NCI-H1930 (cell line): ENCODE measurements at places on chromosomes 6 and 20.

- peak; percentile 12 for DNase-seq
Measured at GRCh38 chr6:17096652-17097051, 5.2 kb upstream of the STMND1 start.

GRCh38 chr20:20448881-20449280, 81.0 kb downstream of the INSM1 start:
- DNase-seq: peak; percentile 90

DNA sequence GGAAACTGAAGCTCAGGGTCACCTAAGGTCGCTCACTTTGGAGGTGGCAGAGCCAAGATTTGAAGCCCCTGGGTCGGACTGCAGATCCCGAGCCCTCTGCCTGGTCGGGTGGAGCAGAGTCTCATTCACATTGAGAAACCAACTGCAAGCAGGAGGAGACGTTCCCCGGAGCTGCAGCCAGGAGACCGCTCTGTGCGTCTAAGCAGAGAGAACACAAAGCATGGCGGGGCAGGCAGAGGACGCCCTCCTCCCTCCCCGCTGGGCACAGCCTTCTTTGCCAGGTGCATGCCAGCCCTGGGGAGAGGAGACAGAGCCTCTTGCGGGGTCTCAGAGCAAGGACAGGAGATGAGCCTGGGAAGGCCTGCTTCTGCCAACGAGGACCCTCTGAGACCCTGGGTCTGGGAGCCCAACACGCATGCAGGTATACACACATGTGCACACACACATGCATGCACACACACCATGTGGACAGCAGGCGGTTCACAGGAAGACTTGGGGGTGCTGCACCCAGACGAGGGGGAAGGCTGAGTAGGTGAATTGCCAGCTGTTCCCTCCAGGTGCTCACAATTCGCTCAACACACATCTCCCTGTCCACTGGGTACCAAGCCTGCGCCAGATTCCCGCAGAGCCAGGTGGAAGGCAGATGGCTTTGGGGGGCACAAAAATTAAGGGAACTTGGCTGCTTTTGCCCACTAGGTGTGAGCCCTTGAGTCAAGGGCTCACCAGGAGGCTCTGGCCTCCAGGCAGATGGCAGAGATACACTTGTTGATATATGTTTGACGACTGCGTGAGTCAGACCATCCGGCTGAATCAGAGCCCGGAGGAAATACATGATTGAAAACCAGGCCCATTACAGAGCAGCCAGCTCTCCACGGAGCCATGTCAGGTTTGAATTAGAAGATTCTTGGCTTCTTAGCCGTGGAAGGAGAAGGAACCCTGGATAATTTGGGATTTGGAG, 5.5 kb upstream of the NTSR1 start:
- no peak for DNase-seq

DNA sequence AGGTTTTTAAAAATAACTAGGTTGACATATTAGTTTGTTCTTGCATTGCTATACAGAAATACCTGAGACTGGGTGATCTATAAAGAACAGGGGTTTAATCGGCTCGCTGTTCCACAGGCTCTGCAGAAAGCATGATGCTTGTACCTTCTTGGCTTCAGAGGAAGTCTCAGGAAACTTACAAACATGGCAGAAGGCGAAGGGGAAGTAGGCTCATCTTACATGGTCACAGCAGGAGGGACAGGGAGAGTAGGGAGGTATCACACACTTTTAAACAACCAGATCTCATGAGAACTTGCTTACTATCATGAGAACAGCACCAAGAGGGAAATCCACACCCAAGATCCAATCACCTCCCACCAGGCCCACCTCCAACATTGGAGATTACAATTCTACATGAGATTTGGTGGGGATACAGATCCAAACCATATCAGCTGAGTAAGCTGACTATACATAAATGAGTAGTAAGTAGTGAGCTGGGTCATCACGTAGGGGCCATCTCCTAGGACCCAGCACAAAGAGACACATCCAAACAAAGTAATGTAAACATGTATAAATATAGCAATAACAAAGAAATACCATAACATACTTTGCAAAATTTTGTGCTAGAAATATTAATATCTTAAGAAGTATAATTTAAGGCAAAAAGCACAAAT, 31.4 kb upstream of the SIRPG start:
- no peak for DNase-seq

DNA sequence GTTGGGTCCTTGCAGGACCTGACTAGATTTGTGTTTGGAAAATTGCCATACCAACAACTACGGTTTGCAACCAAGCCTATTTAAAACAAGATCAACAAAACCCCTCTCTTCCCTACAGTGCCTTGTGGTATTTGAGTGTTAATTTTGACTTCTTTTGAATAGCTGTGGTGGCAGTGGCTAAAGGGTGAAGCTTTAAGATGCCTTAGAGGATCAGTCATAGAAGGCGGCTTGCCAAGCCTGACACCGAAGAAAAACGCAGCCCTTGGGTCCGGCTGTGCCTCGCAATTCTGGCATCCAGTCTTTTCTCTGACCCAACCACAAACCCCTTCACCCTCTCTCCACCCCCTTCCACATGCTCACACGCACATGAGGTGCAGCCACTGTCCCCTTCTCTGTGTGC, 32.6 kb downstream of the BMP6 start:
- DNase-seq: no peak

- no peak for DNase-seq
Measured at GRCh38 chr20:2816030-2816582, at the start of gene TMEM239. Gene TMEM239, plus strand, starts transcription at chr20:2816364. Its CDS starts 191 bp downstream, at chr20:2816555.

DNA sequence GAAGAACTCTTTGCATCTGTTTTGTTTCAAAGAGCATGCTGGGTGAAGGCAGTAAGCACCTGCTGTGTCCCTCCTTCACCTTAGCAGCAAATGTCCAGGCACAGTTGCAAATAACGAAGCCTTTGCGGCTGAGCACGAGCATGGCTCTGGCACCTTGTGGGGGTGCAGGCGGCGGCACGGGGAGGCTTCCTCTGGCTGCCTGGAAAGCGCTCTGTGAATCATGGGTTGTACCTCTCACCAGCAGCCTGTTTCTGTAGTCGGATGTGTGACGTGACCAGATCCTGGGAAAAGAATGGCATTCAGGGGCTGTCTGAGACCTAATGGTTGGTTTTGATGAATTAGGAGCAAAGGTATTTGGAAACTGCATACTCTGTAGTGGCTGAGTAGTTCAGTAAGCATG, 144.8 kb downstream of the DTNBP1 start:
- no peak for DNase-seq

DNA sequence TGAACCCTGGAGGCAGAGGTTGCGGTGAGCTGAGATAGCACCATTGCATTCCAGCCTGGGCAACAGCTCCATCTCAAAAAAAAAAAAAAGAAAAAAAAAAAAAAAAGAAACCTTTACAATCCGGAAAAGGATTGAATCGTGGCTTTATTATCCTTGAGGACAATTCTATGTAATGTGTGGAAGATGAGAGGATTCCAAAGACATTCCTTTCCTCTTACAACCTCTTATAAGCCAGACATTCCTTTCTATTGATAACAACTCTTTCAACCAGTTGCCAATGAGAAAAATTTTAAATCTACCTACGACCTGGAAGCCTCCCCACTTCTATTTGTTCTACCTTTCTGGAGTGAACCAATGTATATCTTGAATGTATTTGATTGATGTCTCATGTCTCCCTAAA, 91.2 kb upstream of the EEF1E1 start:
- no peak for DNase-seq

DNA sequence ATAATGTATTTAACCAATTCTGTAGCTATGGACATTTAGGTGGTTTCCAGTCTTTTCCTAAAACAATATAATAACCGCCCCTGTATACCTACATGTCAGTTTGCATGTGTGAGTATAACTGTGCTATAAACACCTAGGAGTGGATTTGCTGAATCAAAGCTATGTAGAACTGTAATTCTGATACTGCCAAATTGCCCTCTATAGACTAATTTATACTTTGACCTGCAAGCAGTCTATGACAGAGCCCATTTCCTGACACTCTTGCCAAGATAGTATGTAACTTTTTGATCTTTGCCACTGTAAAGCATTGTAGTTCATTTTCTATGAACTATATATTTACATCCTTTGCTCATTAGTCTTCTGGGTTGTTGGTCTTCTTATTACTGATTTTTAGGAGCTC, 19.5 kb downstream of the FERMT1 start:
- no peak for DNase-seq

GRCh38 chr20:19913927-19914614, 103.1 kb upstream of the NAA20 start:
- DNase-seq: no peak

DNA sequence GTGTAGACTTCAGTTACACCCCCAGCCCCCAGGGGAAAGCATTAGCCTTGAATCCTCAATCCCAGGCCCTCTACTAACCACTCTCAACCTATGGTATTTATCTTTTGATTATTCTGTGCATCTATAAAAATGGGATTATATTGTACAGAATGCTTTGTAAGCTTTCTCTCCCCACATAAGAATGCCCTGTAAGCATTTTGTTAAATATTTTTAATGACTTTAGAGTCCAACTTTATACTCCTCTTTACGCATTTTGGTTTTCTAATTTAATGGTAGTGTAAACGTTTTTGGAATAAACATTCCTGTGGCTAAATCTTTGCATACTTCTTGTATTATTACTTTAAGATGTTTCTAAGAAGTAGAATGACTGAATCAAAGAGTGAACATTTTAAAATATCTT, 35.4 kb downstream of the FBXO9 start:
- no peak for DNase-seq

DNA sequence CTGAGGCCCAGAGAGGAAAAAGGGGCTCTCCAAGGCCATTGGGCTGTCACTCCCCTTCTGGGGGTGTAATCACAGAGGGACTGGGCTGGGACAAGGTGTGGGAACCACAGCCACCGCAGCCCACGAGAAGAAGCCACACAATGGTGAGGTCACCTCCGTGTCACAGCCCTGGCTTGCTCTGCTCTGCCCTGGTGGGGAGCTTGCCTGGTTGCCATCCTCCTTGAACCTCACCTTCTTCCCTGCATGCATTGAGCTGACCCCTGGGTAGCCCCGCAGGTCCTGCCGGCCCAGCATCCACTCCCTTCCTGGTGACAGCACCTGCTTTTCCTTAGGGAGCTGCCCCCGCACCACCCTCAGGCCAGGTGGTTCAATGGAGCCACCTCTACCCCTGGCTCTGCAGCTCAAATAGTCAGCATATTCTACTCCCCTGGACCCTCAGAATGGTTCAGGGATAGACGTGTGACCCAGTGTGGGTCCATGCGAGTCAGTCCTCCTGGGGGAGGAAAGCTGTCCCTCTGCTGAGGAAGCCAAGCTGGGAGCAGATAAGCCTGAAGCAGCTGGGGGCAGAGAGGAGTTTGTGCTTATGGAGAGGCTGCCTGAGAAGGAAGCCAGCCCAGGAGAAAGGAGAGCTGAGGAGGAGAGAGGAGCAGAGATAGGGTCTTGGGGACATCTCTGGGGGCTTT, 21.3 kb downstream of the RBM38 start:
- DNase-seq: no peak

- DNase-seq: no peak
Measured at GRCh38 chr6:138666636-138667035, 106.9 kb upstream of the CCDC28A start.

GRCh38 chr20:64109831-64110391, 2.5 kb upstream of the NPBWR2 start:
- DNase-seq: no peak

- DNase-seq: no peak
Measured at GRCh38 chr6:158709809-158710208, 60.0 kb downstream of the SYTL3 start.

- DNase-seq: no peak
Measured at GRCh38 chr20:13756551-13756950, 28.2 kb downstream of the ESF1 start.

DNA sequence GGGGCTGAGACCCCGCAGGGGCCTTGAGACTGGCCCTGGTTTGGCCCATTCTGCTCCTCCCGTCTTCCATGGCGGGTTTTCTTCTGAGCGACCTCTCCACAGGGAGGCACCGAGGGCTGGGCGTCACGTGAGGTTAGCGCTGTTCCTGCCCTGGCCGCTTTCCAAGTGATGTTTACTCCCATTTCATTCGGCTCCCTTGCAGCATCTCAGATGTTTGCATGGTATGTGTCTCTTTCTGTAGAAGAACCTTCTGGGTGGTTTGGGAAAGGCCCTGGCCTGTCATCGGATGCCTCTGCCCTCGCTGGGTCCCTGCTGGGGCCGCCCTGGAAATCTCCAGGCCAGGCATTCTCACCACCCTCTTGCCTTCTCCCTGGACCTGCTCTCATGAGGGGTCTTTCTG, 17.3 kb downstream of the RAMACL start:
- DNase-seq: no peak

DNA sequence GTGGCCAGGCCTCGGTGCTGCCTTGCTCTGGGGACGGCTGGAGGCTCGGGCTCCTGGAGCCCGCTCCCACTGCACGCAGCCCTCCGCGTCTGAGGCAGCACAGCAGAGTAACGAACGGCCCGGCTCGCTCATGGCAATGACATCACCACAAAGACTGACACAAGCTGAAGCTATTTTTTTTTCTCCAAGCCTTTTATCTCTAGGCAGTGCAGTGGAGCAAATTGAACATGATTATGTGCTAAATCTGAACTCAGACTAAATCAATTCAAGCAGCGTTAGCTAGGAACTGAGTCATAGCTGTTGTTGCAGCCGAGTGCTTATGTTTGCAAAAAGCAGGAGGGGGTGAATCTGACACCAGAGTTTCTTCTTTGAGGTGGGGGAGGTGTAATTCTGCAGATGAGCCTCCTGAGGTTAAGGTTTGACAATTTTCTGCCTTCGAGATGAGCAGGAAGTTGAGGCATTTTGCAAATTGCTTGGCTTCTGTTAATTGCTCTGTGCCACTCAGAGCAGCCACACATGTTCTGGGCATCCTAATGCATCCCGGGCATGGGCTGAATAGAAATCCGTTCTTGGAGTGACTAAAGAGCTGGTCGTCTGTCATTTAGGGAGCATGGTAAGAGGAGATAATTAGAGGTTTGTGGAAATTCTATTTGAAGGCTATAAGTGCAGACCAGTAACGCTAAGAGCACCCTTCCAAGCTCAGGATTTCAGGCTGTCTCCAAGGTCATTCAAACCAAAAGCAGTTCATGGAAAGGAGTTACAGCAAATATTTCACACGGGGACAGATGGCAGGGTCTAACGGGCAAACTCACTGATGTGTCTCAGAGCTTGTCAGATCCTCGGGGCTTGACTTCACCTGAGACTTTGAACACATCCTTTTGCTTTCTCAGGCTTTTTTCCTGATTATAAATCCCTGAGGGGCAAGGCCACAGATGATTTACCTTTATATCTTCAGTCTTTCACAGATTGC, 155.1 kb upstream of the ENPP5 start:
- DNase-seq: no peak

- DNase-seq: no peak
Measured at GRCh38 chr20:62728028-62728780, 19.6 kb downstream of the NTSR1 start.

- DNase-seq: no peak
Measured at GRCh38 chr20:57465486-57465885, 59.5 kb downstream of the CTCFL start.

DNA sequence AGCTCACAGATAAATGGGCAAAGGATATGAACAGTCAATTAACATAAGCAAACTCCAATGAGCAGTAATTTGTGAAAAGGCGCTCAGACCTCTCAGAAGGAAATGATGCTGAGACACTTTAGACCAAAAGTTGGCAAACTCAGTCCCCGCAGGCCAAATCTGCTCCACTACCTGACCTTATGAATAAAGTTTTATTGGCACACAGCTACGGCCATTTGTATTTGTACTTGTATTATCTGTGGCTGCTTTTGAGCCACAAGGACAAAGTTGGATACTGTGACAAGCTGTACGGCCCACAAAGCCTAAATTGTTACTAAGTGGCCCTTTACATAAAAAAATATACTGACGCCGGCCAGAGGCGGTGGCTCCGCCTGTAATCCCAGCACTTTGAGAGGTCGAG, 167.0 kb downstream of the PREX1 start:
- DNase-seq: no peak
